ENCODE measurements at places on chromosomes 6 and 20.

- H3K27ac ChIP-seq = no peak overlapping the region
- H3K36me3 ChIP-seq = no peaks in the 10 kb centered on the region
- no peaks in the 10 kb centered on the region for H3K4me1 ChIP-seq
- DNase-seq = no peak
- H3K27me3 ChIP-seq = peaks cover 6% of the 10 kb centered on the region
- H3K4me3 ChIP-seq = no peak overlapping the region
These were observed 215.3 kb upstream of the SSTR4 start for GRCh38 chr20:22819784-22820183.

DNA sequence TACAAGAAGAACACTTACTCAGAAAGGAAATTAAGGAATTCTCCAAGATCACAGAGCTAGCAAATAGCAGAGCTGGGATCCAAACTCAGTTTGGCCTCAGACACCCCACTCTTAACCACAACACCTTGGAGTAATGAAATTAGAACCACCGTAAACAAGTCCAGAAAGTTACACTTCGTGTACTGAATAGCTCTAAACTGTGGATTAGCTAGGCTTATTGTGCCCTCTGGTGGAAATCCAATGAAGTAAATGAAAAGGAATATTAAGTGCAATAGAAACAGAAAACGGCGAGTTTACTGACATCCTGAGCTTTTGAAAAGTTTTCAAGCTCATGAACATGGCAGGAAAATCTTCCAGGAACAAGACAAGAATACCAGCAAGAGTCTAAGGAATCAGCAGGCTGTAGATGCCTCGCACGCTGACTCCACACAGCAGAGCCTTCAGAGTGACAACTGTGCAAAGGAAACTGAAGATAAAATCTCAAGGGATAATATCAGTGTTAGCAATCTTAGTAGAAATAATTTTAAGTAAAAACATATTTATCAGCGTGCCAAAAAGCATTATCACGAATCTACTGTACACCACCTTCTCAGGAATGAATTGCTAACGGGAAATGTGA is 34.6 kb downstream of the FBXO5 start:
- peaks cover 5% of the 10 kb centered on the region for H3K27me3 ChIP-seq
- H3K27ac ChIP-seq = no peak overlapping the region
- H3K4me3 ChIP-seq = no peak overlapping the region
- DNase-seq = no peak

GRCh38 chr20:19735446-19735845 is 22.6 kb upstream of the RIN2 start:
- H3K36me3 ChIP-seq = no peaks in the 10 kb centered on the region
- peaks cover 13% of the 10 kb centered on the region for H3K4me1 ChIP-seq
- peak overlapping the region; percentile 78 for H3K27ac ChIP-seq
- peak; percentile 77 for DNase-seq
- H3K27me3 ChIP-seq = no peaks in the 10 kb centered on the region

- DNase-seq = peak; percentile 18
- no peaks in the 10 kb centered on the region for H3K27me3 ChIP-seq
- no peaks in the 10 kb centered on the region for H3K36me3 ChIP-seq
- H3K27ac ChIP-seq = peak overlapping the region; percentile 31
- H3K4me1 ChIP-seq = peaks cover 19% of the 10 kb centered on the region
These were observed 637 bp downstream of the ABHD12 start for GRCh38 chr20:25389858-25390537.

DNA sequence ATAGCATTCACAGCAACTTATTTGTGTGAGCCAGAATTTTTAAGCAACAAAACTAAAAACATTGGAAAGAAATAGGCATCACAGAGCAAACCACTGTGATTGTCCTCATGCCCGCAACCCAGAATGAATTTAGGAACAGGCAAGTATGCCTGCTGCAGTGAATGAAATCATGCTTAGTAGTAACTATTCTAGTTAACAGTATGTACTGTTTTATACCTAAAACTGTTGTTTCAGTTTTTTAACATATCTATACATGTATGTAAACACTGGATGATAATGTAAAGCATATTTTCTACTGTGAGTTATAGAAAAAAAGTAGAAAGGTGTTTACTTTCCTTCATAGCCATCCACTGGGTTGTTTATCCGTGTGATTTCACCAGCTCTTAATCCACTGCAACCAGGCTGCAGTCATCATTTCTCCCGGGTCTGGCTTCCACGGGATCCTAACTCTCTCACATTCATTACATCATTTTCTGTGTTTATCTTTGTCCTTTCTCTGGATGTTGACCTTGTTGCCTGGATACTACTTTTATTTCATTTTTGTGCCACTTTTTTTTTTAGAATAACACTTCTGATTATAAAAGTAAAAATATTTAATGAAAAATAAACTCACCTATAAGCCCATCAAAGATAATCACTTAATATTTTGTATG is 3.6 kb upstream of the ARFGEF3 start:
- H3K27me3 ChIP-seq = no peaks in the 10 kb centered on the region
- H3K36me3 ChIP-seq = no peaks in the 10 kb centered on the region

DNA sequence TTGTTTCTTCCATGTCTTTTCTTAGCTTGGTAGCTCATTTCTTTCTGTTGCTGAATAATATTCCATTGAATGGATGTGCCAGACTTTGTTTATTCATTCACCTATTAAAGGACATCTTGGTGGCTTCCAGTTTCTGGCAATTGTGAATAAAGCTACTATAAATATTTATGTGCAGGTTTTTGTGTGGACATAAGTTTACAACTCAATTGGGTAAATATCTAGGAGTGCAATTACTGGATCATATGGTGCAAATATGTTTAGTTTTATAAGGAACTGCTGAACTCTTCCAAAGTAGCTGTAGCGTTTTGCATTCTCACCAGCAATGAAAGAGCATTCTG is 16.8 kb upstream of the SDCBP2 start:
- H3K4me1 ChIP-seq = no peaks in the 10 kb centered on the region
- H3K4me3 ChIP-seq = no peak overlapping the region
- no peak overlapping the region for H3K27ac ChIP-seq
- no peaks in the 10 kb centered on the region for H3K36me3 ChIP-seq
- no peaks in the 10 kb centered on the region for H3K27me3 ChIP-seq

DNA sequence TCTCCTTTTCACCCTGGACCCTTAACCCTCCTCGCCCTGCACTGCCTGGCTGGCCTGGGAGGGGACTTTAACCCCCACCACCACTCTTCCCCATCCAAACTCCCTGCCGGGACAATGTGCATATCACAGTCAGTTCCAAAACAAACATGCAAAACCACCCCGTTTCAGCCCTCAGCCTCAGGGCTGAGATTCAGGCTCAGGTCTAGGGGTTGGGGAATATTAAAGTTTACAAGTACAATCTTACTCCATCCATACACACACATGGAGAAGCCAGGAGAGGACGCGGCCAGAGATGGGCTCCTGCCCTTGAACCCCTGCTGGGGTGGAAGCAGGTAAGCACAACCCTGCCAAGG is 534 bp downstream of the KIAA1755 start:
- H3K36me3 ChIP-seq = no peaks in the 10 kb centered on the region
- H3K4me1 ChIP-seq = peaks cover 21% of the 10 kb centered on the region
- no peaks in the 10 kb centered on the region for H3K27me3 ChIP-seq
- peak overlapping the region; percentile 81 for H3K27ac ChIP-seq
- no peak for DNase-seq

GRCh38 chr20:58011947-58012610 is 216.4 kb downstream of the ANKRD60 start:
- H3K27me3 ChIP-seq = no peaks in the 10 kb centered on the region
- H3K27ac ChIP-seq = no peak overlapping the region
- no peak for DNase-seq
- no peaks in the 10 kb centered on the region for H3K4me1 ChIP-seq
- H3K4me3 ChIP-seq = no peak overlapping the region
- no peaks in the 10 kb centered on the region for H3K36me3 ChIP-seq

- DNase-seq = no peak
- H3K4me1 ChIP-seq = peaks cover 18% of the 10 kb centered on the region
- no peaks in the 10 kb centered on the region for H3K27me3 ChIP-seq
- H3K4me3 ChIP-seq = no peak overlapping the region
- H3K27ac ChIP-seq = peak overlapping the region; percentile 36
These were observed 11.2 kb upstream of the CDK19 start for GRCh38 chr6:110826236-110827129.

DNA sequence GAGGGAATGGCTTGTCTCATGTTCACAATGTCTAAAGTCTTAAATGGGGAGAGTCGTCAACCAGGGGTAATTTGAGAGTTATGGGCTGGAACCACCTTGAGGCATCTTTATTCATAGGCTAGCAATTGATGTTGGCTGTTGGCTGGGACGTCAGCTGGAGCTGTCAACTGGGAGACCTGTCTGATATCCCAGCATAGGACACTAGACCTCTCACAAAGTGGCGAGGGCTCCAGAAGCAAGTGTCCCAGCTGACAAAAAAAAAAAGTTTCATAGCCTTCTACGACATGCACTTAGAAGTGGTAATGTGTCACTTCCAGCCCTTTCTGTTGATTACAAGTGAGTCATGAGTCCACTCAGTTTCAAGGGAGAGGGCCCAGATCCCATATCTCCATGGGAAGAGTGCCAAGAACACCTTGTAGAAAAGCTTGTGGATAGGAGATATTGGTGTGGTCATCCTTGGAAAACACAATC is 278.0 kb downstream of the ESR1 start:
- H3K27me3 ChIP-seq = no peaks in the 10 kb centered on the region
- no peak overlapping the region for H3K4me3 ChIP-seq
- H3K36me3 ChIP-seq = no peaks in the 10 kb centered on the region
- H3K4me1 ChIP-seq = no peaks in the 10 kb centered on the region
- no peak overlapping the region for H3K27ac ChIP-seq

- H3K36me3 ChIP-seq = no peaks in the 10 kb centered on the region
- DNase-seq = no peak
- H3K27ac ChIP-seq = no peak overlapping the region
- no peak overlapping the region for H3K4me3 ChIP-seq
- peaks cover 2% of the 10 kb centered on the region for H3K4me1 ChIP-seq
These were observed 34.7 kb downstream of the KIAA1755 start for GRCh38 chr20:38225900-38226263.

GRCh38 chr20:48126227-48126740 is 341.0 kb upstream of the SULF2 start:
- no peaks in the 10 kb centered on the region for H3K27me3 ChIP-seq
- no peaks in the 10 kb centered on the region for H3K4me1 ChIP-seq
- H3K36me3 ChIP-seq = no peaks in the 10 kb centered on the region
- no peak for DNase-seq
- no peak overlapping the region for H3K27ac ChIP-seq

DNA sequence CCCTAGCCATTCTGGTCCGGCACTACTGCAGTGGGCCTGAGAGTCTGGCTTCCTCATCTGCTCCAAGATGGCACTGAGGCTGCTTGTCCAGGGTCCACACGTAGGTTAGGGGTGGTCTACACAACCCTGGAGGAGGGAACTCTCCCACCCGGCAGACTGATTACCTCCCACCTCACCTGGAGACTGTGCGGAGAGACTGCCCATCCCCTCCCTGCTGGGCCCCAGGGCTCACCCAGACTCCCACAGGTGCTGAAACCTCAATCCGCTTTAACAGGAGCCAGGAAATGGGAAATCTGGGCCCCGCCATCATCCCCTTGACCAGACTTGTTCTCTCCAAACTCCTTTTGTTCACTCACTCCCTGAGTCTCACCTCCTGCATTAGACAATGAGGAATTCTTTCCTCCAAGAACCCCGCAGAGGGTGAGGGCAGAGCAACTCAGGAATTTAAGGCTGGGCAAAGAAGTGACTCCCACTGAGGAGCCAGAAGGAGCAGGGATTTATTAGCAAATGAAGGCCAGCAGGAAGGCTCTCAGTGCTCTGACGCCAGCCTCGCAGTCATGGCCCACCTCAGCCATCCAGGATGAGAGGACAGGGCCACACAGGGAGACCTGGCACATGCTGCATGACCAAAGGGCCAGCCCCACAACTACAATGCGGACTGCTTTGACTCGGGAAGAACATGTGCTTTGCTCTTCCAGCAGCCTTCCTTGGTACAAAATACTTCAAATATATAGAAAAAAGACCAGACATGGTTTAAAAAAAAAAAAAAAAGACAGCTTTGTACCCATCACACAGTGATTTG is 53.0 kb downstream of the CDK5RAP1 start:
- H3K27ac ChIP-seq = no peak overlapping the region
- peaks cover 12% of the 10 kb centered on the region for H3K36me3 ChIP-seq
- H3K27me3 ChIP-seq = no peaks in the 10 kb centered on the region
- H3K4me1 ChIP-seq = no peaks in the 10 kb centered on the region

DNA sequence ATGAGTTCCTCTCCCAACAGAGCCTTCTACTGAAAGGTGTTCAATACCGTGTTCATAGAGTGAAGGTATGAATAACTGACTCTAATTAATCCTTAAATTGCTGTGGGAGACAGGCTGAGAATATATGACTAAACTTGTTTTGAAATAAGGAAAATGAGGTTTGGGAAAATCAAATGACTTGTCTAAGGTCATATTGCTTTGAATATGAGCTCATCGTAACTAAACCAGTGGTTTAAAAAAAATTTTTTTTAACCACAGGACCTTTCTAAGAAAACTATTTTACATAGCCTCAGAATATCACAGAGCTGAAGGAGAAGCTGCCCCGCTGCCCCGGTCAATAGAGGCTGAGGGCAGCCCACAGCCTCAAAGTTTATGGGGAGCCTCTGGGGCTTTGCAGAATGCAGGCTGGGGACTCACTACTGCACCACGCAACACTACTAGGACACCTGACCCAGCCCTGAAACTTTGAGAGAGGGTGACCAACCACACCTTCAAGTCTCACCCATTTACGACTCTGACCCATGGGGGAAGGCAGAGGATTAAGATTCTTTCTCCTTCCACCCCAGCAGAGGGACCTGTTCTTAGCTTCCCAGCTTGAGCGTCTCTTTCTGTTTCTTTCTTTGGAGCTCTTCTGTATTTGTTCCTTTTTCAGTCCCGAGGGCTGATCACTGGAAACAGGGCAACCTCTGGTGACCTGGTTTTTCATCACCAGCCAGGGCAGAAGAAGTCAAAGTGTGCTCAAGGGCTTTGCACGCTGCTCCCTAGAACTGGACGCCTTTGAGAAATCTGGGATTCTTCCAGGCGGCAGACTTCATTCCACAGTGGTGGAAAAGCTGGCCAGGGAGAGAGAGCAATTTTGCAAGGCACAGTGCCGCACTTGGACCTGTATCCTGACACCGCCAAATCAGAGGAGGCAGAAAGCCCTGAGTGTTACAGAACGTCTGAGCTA is 220.2 kb downstream of the ATXN1 start:
- H3K36me3 ChIP-seq = no peaks in the 10 kb centered on the region
- peak overlapping the region; percentile 15 for H3K4me3 ChIP-seq
- peak; percentile 29 for DNase-seq
- H3K27ac ChIP-seq = peak overlapping the region; percentile 62

GRCh38 chr6:89940225-89941027 is 46.2 kb downstream of the GJA10 start:
- DNase-seq = no peak
- no peak overlapping the region for H3K4me3 ChIP-seq
- no peak overlapping the region for H3K27ac ChIP-seq
- no peaks in the 10 kb centered on the region for H3K27me3 ChIP-seq
- H3K4me1 ChIP-seq = no peaks in the 10 kb centered on the region

DNA sequence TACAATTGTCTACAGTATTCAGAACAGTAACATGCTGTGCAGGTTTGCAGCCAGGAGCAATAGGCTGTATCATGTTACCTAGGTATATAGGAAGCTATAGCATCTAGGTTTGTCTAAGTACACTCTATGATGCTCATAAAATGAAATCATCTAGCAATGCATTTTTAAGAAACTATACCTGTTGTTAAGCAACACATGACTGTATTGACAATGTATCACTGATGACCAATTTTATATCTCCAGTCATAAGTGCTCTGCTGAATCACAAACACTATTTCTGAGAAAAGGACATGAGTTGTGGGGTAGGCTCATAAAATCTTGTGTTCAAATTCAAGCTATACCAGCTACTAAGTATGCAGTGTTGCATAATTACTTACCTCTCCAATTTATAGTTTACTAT is 501.3 kb downstream of the CD109 start:
- no peak for DNase-seq
- H3K27ac ChIP-seq = no peak overlapping the region
- H3K27me3 ChIP-seq = no peaks in the 10 kb centered on the region
- no peaks in the 10 kb centered on the region for H3K4me1 ChIP-seq
- no peak overlapping the region for H3K4me3 ChIP-seq
